ENCODE measurements at places on chromosomes 12 and 14. TPM values are rescaled to one million over a fixed set of nuclear protein-coding genes. Genes with fewer than 3 reads are reported as not detected.
A peak's percentile ranks its signal among the peaks of the same experiment; 100 is the strongest.

SAMD15 gene
- 1.4 TPM for total RNA-seq

DNA sequence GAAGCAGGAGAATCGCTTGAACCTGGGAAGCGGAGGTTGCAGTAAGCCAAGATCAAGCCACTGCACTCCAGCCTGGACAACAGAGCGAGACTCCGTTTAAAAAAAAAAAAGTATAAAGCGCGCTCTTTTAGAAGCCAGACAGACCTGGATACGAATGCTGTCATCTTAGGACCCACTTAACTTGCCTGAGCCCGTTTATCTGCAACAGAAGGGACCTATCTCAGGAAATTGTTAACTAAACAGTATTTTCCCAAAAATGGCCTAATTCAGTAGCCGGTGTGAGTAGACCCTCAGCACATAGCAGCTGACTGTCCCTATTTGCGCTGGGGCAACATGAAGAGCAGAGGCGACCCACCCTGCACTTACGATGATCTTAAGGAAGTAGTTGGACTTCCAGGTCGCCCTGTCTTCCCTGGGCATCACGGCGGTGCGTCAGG is 529 bp downstream of the RPLP0 start:
- H3K4me1 ChIP-seq: peaks cover 27% of the 10 kb centered on the region
- no peaks in the 10 kb centered on the region for H3K27me3 ChIP-seq
- H3K4me3 ChIP-seq: peak overlapping the region; percentile 76
- no peak for DNase-seq
- H3K36me3 ChIP-seq: peaks cover 22% of the 10 kb centered on the region

DNA sequence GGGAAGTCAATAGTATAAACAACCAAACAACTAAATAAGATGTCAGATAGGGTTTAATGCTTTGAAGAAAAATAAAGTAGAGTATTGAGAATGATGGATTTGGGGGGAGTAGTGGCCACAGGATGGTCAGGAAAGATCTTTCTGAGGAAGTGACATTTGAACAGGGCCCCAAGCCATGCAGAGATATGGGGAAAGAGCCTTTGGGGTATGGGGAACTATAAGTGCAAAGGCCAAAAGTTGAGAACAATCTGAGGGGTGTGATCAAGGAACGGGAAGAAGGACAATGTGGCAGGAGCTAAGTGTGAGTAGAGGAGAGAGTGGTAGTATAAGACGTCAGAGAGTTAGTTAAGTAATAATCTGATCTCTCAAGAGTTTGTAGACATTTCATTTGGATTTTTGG is 1.3 kb downstream of the MRPS35 start:
- no peaks in the 10 kb centered on the region for H3K27me3 ChIP-seq
- H3K36me3 ChIP-seq: peaks cover 10% of the 10 kb centered on the region
- no peak for DNase-seq
- peak overlapping the region; percentile 75 for H3K4me3 ChIP-seq

- no peaks in the 10 kb centered on the region for H3K36me3 ChIP-seq
- no peaks in the 10 kb centered on the region for H3K4me1 ChIP-seq
- H3K27me3 ChIP-seq: peaks cover 5% of the 10 kb centered on the region
Observed at GRCh38 chr12:107645630-107646333, 39.8 kb upstream of the PWP1 start.

DNA sequence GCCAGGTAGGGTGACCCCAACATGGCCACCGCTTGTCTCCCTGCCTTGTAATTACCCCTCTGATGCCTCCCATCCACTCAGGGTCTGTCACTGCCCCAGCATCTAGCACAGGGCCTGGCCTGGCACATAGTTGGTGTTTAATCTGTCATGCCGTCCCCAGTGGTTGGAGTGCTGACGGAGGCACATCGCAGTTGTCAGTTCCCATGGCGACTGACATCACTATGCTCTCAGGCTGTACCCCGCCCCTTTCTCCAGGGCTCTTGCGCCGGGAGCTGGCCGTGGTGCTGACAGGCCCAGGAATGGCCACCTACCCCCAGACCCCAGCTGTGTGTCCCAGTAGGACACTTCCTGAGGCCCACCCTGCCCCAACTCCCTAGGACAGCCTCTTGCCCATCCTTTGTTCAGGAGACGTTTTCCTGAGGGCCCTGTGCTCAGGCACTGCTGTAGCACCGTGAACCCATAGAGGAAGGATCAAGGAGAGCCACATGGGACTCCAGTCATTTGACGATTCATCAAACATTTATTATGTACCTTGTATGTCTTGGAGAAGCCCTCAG is 23.0 kb downstream of the FAM222A start:
- H3K36me3 ChIP-seq: no peaks in the 10 kb centered on the region
- no peaks in the 10 kb centered on the region for H3K27me3 ChIP-seq
- H3K27ac ChIP-seq: no peak overlapping the region
- H3K4me1 ChIP-seq: no peaks in the 10 kb centered on the region
- no peak for DNase-seq

- no peaks in the 10 kb centered on the region for H3K36me3 ChIP-seq
- H3K27ac ChIP-seq: no peak overlapping the region
- H3K27me3 ChIP-seq: no peaks in the 10 kb centered on the region
- no peak overlapping the region for H3K4me3 ChIP-seq
Observed at GRCh38 chr14:65016471-65016870, 29.8 kb downstream of the FNTB start.

DNA sequence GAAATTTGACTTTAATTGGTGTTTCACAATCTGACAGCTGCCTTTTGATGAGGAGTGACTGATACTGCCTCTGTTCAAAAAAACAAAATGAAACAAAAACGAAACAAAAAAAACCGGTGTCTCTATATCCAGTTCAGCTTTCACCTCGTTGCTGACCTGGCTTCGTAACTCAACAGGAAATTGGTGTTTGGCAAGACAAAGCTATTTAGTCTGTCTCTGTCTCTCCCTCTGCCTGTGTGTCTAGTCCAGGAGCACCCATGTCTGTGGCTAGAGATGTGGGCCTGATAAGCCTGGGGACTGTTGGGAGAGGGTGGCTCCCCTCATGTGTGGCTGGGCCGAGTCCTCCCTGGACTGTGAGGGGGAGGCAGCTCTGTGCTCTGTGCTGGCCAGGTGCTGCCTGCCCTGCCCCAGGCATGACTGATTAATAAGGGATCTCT is 11.3 kb downstream of the CACNA1C start:
- H3K36me3 ChIP-seq: no peaks in the 10 kb centered on the region
- no peaks in the 10 kb centered on the region for H3K4me1 ChIP-seq
- H3K27me3 ChIP-seq: peaks cover 2% of the 10 kb centered on the region
- DNase-seq: no peak
- no peak overlapping the region for H3K4me3 ChIP-seq

GRCh38 chr12:118682656-118683055 is 298.7 kb upstream of the SRRM4 start:
- H3K27me3 ChIP-seq: no peaks in the 10 kb centered on the region
- H3K4me3 ChIP-seq: no peak overlapping the region
- no peaks in the 10 kb centered on the region for H3K4me1 ChIP-seq
- no peak overlapping the region for H3K27ac ChIP-seq
- no peak for DNase-seq

GRCh38 chr12:54421175-54421878 is 2.3 kb upstream of the ITGA5 start:
- no peak overlapping the region for H3K27ac ChIP-seq
- H3K4me3 ChIP-seq: no peak overlapping the region
- no peaks in the 10 kb centered on the region for H3K36me3 ChIP-seq
- H3K27me3 ChIP-seq: no peaks in the 10 kb centered on the region
- H3K4me1 ChIP-seq: peaks cover 26% of the 10 kb centered on the region

Measured in Panc1 (cell line).